ENCODE measurements at places on chromosomes 12 and 14.

DNA sequence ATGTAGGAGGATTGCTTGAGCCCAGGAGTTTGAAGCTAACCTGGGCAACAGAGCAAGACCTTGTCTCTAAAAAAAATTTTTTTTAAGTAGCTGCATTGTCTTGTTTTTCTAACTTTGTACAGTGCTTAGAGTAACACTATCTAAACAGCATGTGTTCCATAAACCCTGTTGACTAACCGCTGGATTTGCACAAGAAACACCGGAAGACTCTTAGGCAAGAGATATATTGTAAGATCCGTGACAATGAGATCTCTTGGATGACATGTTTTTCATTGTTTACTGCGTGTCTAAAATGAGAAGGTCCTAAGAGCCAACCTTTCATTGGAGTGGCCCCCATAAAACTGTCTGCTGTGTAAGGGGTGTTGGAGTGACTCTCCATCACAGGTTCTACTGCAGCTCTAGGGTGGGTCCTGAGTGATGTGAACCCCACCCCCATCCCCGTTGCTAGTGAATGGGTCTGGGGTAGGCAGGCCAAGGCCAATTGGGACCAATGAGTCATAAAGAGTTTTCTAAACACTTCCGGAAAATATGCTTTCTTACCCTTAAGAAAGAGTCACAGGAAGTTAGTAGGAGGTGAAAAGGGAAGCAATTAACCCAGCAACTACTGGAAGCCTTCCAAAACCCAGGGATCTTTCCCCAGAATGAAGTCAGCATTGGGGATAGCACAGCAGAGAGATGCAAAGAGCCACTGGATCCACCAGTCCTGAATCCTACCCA, 24.3 kb upstream of the PCNX1 start:
- peak; percentile 46 for DNase-seq

DNA sequence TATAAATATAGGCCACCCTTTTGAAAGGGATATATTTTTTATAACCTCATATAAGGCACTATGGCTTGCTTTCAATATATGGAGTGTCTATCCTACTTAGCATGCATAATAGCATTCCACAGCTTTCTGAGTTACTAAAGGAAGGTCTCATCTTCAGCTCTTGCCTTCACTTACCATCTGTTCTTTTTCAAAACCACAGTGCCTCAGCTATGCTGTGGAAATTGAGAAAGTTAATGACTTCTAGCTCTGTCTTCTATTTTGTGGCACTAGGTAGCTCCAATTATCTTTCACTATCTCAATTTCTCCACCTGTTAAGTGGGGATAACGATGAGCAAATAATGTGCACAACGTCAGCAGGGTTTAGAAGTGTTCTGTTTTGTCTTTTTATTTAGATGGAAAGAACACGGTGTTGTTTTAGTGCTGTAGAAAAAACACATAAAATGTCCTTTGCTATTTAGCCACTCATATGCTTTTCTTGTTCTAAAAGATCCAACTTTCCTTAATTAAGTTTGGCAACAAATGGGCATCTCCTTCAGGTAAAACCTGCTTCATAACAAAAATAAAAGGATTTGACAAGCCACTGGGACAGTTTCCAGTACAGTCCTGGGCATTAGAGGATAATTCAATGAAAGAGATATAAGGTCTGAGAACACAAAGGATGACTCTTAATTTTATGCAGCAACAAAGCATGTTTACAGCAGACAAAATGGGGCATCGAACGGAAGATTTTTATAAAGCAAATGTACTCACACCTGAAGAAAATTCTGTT, 462.0 kb upstream of the SYT1 start:
- DNase-seq, result no peak

DNA sequence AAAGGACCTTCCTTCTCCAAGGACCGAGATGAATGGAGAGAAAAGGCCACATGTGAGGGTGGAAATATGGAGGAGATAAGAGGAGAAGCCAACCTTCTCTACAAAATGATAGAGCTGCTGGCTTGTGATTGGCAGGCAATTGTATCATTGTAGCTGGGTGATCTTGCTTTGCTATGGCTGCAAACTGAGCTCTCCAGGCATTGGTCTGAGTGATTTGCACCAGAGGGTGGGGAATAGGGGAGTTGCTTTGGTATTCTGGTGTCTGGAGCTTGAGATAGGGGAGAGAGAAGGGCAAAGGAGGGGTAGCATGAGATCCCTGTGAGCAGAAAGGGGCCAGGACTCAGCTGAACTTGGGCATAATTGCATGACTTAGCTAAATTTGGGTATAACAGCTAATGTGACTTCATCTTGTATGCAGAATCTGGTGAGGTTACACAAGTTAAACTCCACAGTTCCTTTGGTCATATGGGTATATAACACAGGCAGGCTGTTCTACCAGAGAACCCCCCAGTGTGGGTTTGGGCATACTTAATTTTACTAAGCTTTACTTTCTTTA, 72.0 kb downstream of the FOS start:
- DNase-seq, result no peak

- no peak for DNase-seq
These were observed 11.3 kb downstream of the GARIN6 start for GRCh38 chr12:99658671-99659349.

GRCh38 chr12:3281588-3282383, 204.6 kb downstream of the TSPAN9 start:
- DNase-seq, result no peak

GRCh38 chr12:49985981-49986380, 13.2 kb downstream of the AQP6 start:
- DNase-seq, result no peak

DNA sequence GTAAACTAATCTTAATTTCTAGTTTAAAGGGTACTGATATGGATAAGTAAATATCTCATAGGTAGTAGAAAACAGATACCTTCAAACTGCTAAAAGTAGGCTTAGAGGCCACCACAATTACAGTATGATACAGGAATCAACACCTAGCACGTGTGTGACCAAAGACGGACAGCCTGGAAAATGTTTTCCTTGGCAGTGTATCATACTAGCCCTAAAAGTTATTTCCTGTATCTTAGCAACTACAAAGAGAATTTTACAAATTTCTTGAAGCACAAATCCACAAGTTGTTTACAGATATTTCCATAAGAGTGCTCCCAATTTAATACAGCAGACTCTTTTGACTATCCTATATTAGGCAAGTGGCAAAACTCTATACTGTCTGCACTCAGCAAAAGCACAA, 106.0 kb downstream of the ITPR2 start:
- no peak for DNase-seq

- DNase-seq, result no peak
These were observed 8.5 kb downstream of the C1S start for GRCh38 chr12:7068994-7069346.

GRCh38 chr14:105689722-105690121, 163.3 kb downstream of the TMEM121 start:
- no peak for DNase-seq

DNA sequence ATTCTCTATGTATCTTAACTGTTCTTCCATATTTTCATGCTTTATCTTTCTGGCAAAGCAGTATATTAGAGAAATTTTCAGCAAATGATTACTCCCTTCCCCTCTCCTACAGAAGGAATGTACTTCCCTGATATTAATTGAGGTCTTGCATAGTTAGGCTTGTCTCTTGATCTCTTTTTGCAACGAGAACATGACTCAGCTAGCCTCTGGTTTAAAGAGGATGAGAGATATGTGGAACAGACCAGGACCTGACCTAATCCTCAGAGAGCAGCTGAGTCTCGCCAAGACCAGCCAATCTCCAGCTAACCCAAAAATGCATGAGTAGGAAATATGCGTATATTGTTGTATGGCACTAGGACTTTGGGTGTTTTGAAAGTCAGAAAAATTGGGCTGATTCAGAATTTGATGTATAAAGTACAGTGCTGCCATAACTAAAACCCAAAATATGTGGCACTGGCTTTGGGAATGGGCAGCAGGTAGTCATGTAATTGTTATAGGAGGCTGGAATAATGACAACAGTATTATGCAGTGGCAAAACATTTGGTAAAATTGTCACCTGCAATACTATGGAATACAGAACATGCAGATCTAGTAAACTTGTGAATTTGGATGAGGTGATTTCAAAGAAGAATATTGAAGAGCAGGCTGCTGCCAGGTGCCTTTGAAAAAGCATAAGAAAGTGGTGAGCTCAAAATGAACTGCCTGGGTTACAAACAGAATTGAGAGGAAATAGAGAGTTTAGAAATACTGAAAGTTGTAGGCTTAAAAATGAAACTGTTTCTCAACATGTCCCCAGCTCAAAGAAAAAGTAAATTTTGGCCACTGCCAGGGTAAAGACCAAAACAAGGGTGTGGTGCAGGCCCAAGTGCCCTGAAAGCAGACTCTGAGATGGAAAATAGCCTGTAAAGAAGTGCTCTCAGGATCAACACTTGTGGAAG, 9.3 kb upstream of the USP15 start:
- peak; percentile 24 for DNase-seq

DNA sequence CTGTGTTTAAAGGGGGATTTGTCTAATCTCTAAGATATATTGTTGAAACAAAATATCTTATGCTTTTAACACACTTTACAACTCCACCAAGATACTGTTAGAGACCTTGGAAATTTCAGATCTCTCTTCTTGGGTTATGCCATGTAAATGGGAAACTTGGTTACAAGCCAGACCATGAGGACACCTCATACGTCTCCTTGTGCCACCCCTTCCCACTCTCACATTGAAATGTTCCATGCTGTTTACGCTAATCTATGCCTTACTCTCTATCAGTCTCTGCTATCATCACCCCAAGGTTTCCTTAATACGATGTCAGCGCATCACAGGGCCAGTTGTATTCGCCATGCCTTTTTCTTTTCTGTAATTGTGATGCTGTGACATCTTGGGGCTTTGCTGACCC, 13.4 kb upstream of the DEGS2 start:
- DNase-seq, result no peak

DNA sequence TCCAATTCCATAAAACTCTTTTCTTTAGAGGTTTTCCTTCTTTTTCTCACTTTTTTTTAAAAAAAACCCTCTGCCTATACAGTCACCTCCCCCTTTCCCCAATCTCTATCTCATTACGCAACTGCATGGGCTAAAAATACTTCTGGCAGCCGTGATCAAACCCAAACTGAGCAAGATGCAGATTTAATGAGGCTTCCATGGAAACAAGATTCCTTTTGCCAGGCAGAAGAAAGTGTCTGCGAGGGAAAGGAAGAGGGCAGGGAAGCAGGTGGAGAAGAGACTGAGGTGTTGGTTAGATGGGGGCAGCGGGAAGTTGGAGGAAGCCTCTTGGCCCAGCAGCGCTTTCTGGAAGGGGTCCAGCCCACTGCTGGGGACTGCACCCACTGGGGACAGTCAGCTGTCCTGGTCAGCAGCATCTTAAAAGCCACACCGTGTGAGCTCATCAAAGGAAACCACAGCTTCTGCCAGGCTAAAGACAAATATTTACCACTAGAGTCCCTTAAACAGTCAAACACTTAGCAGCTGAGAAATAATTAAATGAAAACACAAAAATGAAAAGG, 90.4 kb downstream of the SLC8A3 start:
- DNase-seq, result no peak

DNA sequence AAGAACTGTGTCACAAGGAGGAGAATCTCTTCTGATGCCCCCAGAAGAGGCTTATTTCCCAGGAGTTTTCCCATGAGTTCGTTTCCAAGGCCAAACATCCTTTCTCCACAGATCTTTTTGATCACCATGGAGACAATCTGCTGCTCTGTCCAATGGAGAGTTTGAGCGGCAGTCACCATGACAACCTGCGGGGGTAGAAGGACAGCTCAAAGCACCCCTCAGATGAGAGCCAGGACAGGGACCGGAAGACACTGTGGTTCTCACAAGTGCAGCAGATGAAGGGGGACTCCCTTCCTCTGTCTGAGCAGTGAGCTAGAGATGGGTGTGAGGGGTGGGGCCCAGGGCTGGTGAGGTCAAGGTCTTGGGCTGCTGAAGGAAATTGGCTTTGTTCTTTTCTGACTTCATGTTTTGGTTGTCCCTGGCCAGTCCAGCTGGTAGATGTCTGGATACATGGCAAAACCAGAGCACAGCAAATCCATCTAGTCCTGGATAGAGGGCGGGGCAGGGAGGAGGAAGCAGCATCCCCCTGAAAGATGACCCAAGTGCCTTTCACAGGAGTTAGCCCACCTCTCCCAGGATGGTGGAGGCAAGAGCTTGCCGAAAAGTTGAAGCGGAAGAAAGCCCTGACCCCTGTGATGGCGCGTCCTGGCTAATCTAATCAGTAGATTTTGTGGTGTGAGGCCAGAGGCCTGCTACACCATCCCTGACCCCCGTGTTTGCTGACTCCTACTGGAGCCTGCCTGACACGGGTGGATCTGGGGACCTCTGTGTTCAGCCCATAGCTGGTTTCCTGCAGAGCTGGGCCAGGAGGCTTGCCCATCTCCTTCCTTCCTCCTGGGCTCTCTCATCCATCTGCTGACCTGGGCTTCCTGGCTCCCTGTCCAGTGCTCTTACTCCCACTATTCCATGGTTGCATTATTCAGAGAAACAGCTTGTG, 24.4 kb downstream of the DHRS2 start:
- no peak for DNase-seq

GRCh38 chr14:28119849-28120248, 646.7 kb upstream of the FOXG1 start:
- no peak for DNase-seq

DNA sequence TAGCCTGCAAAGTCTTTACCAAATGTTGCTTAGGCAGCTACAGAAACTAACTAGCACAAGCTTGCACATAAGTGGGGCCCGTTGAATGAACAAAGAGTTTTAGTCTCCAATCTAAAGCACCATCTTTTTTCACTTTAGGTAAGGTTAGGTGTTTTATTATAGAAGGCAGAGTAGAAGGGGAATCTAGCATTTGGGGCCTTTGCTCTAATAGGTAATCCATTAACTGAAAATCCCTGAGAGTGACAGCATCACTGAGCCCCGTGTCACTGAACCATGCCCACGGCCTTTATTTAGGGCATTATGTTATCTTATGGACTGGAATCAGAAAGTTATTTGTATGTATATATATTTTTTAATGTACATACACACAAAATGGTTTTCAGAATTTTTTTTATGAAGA, 25.1 kb downstream of the CPNE8 start:
- DNase-seq, result no peak

DNA sequence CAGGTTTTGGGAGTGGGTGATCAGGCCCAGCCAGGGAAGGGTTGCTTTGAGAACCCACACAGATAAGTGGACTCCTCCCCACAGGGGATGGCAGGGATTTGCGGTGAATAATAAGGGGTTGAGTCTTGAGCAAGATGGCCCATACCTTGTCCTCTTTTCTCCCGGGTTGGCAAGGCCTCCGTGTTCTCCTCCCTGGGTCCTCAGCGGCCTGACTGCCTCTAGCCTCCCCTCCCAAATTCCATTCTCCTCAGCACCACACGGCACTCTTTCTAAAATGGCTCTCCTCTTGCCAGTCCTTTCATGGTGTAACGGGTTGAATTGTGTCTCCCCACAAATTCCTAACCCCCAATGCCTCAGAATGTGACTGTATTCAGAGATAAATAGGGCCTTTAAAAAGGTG, 70.0 kb downstream of the CHST11 start:
- DNase-seq, result no peak

- DNase-seq, result no peak
These were observed 172.7 kb downstream of the APAF1 start for GRCh38 chr12:98817742-98818141.

All from AG20443 (cell line).